ENCODE measurements at places on chromosomes 6 and 20.

- no peak for DNase-seq
Measured at GRCh38 chr6:63685446-63686379, 50.1 kb downstream of the PHF3 start.

GRCh38 chr20:48910347-48910781, 11.1 kb upstream of the ARFGEF2 start:
- no peak for DNase-seq

GRCh38 chr6:142279350-142280180, 22.2 kb upstream of the ADGRG6 start:
- DNase-seq = no peak

- DNase-seq = no peak
Measured at GRCh38 chr6:163427498-163428254, 13.2 kb downstream of the QKI start.

DNA sequence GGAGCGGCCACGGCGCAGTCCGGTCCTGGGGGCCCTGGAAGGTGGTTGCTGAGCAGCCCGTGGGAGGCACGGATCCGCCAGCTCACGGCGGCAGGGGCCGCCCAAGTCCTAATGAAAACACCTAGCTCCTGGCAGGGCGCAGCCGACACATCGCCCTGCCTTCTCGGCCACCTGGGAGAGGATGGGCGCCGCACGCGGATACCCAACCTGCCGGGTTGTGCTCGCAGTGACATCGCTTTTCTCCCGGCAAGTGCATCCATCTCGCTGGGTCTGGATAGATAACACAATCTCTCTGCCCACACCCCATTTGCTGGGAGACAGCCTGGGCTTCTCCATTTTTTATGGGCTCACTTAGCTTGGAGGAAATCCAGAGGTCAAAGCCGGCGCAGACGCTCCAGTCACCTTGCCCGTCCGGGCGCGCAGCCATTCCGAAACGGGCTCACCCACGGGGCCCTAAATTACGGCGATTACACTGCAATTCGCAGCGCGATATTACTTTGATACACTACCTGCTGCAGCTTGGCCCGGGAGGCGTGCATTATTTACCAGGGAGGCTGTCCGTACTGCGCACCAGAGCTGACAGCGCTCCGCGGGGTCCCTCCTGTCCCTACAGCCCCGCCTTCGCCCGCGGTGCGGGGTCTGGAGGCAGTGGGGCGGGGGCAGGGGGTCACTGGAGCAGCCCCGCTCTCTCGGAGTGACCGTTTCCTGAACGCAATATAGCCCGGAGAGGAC, 36.2 kb upstream of the CCDC167 start:
- DNase-seq = no peak

DNA sequence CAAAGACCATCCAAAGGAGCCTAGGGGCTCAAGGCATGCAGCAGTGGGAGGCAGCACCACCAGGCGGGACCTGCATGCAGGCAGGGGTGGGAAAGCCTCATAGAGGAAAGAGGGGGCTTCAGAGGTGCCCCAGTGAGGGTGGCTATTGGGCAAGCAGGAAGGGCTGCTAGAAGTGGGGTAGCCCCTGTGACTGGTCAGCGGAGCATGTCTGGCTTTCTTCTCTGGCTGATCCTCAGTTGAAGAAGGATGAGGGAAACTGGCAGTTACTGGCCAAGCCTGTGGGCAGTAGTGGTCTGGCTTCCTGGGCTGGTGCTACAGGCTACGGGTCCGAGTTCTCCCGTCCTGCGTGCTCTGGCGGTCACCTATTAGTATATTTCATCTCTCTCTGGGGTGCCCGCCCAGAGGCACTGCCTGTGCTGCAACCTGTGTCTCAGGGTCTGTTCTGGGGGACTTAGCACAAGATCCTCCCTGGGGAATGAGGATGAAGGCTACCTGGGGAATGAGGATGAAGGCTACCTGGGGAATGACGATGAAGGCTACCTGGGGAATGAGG, 35.9 kb upstream of the CST7 start:
- DNase-seq = no peak

DNA sequence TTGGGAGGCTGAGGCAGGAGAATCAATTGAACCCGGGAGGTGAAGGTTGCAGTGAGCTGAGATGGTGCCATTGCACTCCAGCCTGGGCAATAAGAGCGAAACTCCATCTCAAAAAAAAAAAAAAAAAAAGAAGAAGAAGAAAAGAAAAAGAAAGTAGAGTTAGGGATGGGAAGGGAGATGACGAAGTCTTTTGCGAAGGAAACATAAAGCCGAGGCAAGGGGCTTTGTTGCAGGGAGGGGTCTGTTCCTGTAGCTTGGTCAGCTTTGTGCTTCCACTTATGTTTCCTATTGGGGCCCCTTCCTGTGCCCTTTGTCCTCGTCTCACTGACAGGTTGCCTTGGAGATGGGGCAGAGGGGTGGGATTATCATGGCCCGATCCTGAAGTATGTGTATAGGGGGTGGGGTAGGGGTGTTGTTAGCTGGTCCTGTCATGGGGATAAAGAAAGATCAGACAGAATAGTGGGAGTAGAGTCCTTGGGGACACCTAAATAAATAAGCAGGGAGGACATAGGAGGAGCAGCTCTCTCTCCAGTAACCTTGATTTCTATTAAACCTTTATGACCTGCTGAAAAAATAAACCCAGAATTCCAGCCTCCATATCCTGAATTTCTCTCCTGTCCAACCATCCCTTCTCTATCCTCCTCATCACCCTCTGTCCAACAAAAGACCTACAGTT, 1.1 kb upstream of the CLIC1 start:
- DNase-seq = no peak

GRCh38 chr6:2969549-2969948, 1.8 kb downstream of the SERPINB6 start:
- DNase-seq = no peak

DNA sequence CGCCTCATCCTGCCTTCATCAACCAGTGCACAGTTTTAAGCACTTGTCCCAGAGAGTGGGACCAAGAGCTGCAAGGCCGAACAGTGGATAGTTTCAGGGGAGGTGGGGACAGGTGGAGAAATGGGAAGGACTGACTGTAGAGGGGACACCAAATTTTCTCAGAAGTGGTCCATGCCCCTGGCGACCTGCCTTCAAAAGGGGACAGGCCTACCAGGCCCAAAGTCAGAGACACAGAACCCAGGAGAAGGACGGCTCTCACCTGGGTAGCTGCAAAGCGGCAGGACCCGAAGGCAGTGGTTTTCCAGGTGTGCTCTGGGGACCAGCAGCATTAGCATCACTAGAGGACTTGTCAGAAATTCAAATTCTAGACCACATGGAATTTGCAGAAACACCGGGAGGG, 5.8 kb downstream of the TFEB start:
- no peak for DNase-seq

DNA sequence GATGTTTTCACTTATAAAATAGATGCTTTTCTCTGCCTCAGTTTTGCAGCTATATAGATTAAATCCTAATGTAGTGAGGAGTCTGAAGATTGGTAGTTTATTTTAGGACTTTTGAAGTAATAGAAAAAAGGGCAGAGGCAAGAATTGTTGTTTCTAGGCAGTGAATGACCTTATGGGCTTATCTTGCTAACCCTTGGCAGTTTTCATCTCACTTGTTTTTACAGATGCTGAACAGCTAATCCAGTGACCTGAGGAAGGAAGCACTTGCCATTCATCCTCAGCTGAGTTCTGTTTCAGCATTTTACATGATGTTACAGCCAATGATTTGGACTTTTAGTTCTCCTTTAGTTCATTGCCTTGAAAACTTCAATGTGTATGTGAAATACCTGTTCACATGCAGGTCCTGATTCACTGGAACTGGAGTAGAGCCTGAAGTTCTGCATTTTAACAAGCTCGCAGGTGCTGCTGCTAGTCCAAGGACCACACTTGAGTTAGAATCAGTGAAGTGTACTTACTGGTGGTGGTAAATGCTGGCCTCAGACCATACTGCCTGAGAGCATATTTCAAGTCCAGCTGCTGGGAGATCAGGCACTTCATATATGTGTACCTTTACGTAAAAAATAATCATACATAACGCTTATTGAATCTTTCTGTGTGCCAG, 86.9 kb downstream of the TULP4 start:
- no peak for DNase-seq

- no peak for DNase-seq
Measured at GRCh38 chr6:6901205-6901719, 206.5 kb upstream of the RREB1 start.

- DNase-seq = no peak
Measured at GRCh38 chr6:149717255-149717587, 680 bp downstream of the LATS1 start.

DNA sequence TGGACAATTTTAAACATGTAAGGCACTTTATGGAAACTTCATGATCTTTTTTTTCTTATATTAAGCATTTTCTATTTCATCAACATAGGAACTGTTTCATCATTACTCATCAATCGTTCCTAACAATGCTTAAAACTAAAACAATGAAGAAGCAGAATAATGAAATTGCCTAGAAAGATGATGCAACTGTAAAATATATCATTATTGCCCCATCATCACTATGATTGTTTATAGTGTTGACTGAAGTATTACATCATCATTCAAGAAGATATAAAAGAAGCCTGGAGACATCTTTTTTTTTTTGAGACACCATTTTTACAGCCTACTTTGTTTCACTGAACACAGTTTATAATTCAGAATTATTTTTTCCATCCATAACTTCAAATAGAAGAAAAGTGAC, 147.2 kb downstream of the TRDN start:
- DNase-seq = no peak

DNA sequence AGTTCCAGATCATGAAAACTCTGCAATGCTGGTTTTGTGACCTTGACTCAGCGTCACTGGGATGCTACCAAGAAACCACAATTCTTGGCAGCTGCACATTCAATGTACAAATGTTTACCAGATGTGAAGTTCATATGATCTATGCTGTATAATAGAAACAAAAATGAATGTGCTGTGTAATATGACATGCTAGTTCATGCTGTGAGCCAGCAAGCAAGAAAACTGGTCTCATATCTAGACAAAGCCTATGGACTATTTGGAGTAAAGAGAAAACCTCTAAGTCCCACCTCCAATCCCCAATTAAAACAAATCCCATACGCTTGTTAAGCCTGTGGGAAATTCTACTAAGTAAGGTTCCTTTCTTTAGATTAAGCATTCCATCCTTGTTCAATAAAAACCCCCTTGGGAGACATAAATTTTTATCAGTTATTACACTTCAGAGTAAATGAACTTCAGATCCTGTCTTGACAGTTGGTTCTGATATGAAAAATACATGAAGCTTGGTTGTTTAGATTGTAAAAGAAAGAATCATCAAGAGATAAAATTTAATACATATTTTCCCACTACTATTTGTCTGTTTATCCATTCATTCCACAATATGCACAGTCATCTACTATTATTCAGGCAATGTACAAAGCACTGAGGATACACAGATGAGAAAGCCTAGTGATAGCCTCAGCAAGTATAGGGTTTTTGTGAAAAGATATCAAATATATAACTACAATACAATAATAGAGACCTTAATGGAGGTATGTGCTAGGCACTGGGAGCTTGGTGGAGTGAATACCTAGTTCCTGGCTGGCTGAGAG, 20.1 kb downstream of the COL21A1 start:
- DNase-seq = no peak

DNA sequence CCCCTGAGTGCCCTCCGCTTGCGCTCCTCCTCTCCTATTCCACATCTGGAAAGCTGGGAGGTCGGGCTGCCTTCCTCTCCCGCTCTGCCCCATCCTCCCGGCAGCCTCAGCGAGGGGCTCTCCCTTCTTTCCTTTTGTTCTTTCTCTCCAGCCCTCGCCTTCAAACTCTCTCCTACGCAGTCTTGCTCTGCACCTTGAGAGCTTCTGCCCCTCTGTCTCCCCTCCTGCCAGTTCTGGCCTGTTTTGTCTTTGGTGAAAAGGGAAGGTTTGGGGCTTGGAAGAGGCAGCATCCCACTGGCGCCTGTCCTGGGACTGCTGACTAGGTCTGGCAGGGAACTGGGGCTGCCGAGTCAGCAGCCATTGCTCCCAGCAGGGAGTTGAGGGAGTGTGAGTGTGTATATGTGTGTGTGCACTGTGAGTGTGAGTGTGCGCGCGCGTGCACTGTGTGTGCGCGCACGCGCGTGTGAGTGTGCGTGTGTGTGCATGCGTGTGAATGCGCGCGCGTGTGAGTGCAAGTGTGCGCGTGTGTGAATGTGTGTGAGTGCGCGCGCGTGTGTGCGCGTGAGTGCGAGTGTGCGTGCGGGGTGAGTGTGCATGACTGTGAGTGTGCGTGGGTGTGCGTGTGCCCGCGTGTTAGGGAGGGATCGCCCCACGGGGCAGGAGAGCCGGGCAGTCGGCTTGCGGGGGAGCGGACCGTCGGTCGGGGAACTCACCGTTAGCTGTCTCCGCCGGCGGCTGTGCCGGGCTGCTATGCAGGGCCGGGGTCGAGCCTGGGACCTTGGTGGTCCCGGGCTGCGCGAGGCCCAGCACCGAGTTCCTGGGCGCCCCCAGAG, 523 bp downstream of the CPXM1 start:
- no peak for DNase-seq

- DNase-seq = no peak
Measured at GRCh38 chr6:98838032-98838431, 3.7 kb downstream of the POU3F2 start.

- DNase-seq = no peak
Measured at GRCh38 chr6:130958468-130958867, 104.6 kb downstream of the EPB41L2 start.

DNA sequence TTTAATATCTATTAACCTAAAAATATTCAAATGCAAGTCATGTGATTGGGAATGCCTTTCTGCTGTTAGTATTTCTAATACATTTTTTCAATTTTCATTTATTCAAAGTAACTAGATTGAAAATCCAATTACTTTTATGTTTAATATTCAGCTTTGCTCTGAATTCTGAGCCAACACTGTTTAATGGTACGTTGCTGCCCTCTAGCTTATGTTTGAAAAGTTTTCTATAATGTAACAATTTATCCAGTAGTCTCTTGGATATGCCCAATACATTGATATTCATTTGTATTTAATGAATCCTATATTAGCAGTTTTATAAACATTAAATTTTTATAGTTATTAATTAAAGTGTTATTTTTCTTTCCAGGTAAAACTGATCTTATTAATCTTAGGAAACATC, 47.4 kb downstream of the LGSN start:
- DNase-seq = no peak

- DNase-seq = no peak
Measured at GRCh38 chr6:169452117-169452868, 198.6 kb upstream of the THBS2 start.

DNA sequence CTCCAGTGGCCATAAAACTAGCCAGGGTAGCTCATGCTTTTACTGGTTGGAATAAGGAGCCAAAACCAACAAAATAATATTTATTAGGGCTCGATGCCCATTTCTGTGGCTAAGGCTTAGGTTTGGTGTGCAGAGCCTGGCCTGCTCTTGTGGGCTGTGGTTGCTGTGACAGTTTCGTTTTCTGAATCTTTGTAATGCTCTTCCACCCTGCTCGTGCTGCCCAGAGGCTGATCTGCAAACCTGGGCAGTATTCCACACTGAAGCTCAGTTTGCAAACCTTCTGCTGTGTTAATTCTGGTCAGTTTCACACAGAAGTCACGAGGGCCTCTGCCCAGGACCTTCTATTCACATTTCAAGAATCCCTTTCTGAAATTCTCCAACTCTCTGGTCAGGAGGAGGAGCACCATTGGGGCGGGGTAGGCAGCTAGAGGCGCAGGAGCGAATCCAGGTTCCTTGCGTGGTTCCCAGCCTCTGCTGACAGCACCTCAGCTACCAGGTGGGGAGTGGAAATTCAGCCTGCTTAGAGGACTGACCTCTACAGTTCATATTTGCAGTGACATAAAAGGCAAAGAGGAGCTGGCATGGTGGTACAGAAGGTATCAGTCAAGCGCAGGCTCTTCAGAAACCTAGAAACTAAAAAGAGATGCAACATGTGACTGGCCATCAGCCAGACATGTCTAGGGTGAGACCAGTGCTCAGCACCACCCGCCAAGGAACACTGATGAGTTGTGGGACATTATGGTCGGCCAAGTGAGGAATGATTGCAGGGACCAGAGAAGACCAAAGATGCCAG, 14.3 kb upstream of the C20orf144 start:
- no peak for DNase-seq

GRCh38 chr20:54474866-54475265, 527 bp upstream of the DOK5 start:
- no peak for DNase-seq
